ENCODE measurements at places on chromosomes 7 and 10. TPM values are rescaled to one million over a fixed set of nuclear protein-coding genes. Genes with fewer than 3 reads are reported as not detected.

Gene CRHR2
- not detected for total RNA-seq

Gene PDK4
- 9.1 TPM for total RNA-seq

Gene SPDYE2
- not detected for total RNA-seq

Gene CLDN12
- 21.3 TPM for total RNA-seq

Gene TRIM73
- 2.2 TPM for total RNA-seq

Gene MMD2
- not detected for total RNA-seq

Gene EVX1
- not detected for total RNA-seq

Gene DNTT
- not detected for total RNA-seq

Gene TMEM196
- not detected for total RNA-seq

Gene SEC61A2
- total RNA-seq, result 11.4 TPM

Gene LBX1
- not detected for total RNA-seq

Gene SH2D4B
- total RNA-seq, result 0.03 TPM

Gene LRRC4
- total RNA-seq, result not detected

Gene EPHA1
- total RNA-seq, result not detected

Gene EGFR
- 85.3 TPM for total RNA-seq

Gene ZNRF2
- total RNA-seq, result 7.2 TPM

Gene FFAR4
- 0.14 TPM for total RNA-seq

Gene MGAM2
- total RNA-seq, result 0.01 TPM

Gene SH2B2
- 2.6 TPM for total RNA-seq

Gene PRPS1L1
- not detected for total RNA-seq

Gene CFAP46
- total RNA-seq, result 1.4 TPM

Gene CALML3
- total RNA-seq, result not detected

Gene TUBB8
- 0.12 TPM for total RNA-seq

Data from A549 treated with CORT108297 at 1 μM for 4 hours (cell line).